ENCODE measurements at places on chromosomes 7 and 10. TPM values are rescaled to one million over a fixed set of nuclear protein-coding genes. Genes with fewer than 3 reads are reported as not detected.

METTL27 gene
- total RNA-seq, result 0.26 TPM

TWIST1 gene
- total RNA-seq, result 23.7 TPM

PNLIP gene
- total RNA-seq, result under 0.01 TPM

DNA sequence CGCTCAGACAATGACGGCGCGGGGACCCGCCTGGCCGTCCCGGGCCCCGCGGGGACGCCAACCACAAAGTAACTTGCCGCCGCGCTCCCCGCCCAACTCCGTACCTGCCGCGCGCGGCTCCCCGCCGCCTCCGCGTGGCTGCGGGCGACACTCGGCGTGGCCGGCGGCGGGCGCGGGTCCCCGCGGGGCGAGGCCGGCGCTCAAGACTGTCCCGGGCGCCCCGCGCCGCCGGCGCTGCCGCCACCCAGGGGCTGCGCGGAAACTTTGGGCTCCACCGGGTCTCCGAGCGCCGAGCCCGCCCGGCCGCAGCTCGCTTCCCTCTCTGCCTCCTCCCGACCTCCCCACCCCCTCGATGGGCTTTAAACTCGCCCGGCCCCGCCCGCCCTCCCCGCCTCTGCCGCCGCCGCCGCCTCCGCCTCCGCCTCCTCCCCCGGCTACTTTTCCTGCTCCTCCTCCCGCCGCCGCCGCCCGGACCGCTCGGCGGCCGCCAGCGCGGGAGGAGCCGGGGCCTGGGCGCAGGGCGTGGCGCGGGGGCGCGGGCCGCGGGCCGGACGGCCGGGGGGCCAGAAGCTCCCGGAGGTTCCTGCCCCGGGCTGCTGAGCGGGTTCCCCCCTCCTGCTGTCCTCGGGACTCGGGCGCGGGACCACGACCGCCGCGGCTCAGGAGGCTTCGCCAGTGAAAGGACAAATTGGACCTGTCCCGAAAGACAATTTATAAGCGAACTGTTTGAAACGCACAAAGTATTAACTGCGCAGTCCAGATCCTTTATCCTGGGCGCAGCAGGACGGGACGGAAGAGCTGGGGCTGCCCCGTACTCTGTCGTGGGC lies 10.6 kb upstream of the GRB10 start:
- no peak for DNase-seq

GRCh38 chr7:80136261-80137055 lies 1.8 kb downstream of the GNAI1 start:
- DNase-seq, result peak; percentile 73

- DNase-seq, result no peak
Measured at GRCh38 chr7:6307762-6308161, 35.3 kb upstream of the CYTH3 start.

- DNase-seq, result no peak
Measured at GRCh38 chr10:101749047-101750016, 26.6 kb downstream of the FGF8 start.

DNA sequence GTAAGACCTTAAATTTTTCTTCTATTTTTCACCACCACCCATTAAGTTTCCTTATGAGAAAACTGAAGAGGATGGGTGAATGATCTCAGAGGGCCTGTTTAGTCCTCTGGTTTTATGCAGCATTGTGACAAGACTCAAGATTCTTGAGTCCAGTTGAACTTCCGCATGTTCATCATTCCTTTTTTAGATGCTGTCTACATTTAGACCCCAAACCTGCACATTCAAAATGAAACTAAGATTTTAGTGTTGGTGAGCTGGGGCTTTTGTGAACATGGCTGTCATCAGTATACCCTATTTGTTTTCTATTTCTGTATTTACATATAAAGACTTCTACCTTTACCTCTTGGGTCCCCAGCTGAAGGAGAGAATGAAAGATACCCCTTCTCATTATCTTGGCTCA lies 31.1 kb downstream of the NET1 start:
- DNase-seq, result no peak

GRCh38 chr7:3232228-3232627 lies 68.8 kb upstream of the SDK1 start:
- DNase-seq, result no peak

Measured in bronchial epithelial cell (primary cell).